Stimulated activated CD4-positive, alpha-beta T cell treated with anti-CD3 and anti-CD28 coated beads, Interleukin-1b, Interleukin-23, amount 100 ng/mL, for 4 hours (primary cell): ENCODE measurements at places on chromosomes 1 and 21.

DNA sequence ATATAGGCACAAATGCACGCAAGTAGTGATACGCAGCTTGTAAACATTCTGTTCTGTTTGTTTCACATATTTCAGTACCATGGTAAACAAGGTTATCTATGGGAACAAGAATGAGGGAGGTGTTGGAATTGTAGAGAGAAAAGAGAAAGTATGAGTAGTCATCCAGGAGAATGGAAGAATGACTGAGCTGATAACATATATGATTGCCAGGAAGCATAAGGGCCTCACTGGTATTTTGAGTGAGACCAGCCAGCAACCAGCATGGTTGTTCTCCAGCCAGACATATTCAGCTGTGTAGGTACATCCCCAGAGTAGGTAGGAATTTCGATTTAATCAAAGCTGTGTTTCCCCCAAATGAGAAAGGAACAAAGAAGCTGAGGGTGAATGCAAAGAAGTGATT, 58.9 kb upstream of the ARTN start:
- DNase-seq, result no peak

GRCh38 chr1:223478606-223479005, 85.4 kb downstream of the CCDC185 start:
- no peak for DNase-seq

DNA sequence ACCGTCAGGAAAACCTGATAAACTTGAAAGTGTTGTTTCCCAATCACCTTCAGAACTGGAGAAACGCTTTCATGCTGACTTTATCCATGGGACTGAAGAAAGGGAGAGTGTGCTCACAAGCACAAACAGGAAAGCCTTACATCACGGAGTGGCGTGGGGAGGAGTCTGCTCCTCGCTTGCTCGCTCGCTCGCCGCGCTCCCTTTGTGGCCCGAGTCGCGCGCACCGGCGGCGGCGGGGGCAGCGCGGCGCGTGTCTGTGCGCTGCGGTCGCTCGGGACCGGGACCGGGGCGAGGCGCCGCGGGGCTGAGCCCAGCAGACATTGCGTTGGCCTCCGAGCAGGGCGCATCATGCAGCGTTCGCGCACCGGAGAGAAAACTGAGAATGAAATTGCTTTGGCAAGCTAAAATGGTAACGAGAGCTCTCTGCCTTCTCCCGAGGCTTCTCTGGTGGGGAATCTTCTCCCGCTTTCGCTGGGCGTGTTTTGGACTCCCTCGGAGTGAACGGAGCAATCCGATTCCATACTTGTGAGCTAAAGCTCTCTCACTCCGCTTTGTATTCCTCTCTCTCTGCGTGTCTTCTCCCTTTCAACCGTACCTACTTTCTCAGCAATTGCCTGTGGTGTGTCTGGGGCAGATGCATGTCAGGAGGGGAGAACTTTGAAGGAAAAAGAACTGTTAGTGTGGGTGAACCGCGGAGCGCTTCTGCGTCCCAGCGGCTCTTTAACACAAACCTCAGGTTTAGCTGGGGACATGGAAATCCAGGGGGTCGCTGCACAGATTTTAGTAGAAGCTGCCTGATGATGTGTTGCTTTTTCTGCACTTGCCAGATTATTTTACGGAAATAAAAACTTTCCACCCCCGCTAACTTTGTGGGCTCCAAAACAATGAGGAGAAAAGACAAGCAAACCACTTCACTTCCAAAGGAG, at the start of gene RGL1:
RGL1 (plus strand) TSS at position 205 of the 926 bp plus-strand sequence; CDS start at position 383, 178 bp downstream.
- no peak for DNase-seq

DNA sequence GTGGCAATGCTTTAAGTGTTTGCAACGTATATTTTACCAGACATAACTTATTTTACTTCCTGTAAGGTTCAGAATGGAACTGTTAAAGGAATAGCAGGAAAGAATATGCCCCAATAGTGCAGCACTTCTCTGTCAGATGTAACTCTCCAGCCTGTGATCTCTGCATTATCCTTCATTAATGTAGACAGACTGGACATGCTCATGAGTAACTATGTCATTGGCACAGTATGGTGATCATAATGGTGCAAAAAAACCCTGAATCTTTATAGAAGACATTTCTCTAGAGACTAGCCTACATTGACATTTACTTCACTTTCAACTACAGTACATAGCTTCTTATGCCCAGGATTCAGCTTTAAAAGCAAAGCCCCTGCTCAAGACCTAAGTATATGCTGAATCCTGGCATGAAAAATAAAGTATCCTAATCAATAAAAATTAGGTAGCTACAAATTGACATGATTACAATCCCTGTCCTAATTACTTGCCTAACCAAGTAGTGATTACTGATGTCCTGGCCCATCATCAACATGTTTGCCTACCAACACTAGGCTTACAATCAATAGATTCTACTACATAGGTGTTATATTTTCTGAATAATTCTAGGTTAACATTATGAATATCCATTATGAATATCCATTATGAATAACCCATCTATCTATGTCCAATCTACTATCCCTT, 13.9 kb downstream of the COX20 start:
- no peak for DNase-seq

- DNase-seq, result no peak
These were observed 494.7 kb downstream of the SMYD3 start for GRCh38 chr1:246012341-246012740.

- DNase-seq, result no peak
These were observed 5.9 kb downstream of the RXFP4 start for GRCh38 chr1:155947292-155947691.

- no peak for DNase-seq
These were observed 6.7 kb downstream of the PM20D1 start for GRCh38 chr1:205843036-205843859.

- no peak for DNase-seq
These were observed 25.5 kb downstream of the TRPM2 start for GRCh38 chr21:44378646-44379514.

DNA sequence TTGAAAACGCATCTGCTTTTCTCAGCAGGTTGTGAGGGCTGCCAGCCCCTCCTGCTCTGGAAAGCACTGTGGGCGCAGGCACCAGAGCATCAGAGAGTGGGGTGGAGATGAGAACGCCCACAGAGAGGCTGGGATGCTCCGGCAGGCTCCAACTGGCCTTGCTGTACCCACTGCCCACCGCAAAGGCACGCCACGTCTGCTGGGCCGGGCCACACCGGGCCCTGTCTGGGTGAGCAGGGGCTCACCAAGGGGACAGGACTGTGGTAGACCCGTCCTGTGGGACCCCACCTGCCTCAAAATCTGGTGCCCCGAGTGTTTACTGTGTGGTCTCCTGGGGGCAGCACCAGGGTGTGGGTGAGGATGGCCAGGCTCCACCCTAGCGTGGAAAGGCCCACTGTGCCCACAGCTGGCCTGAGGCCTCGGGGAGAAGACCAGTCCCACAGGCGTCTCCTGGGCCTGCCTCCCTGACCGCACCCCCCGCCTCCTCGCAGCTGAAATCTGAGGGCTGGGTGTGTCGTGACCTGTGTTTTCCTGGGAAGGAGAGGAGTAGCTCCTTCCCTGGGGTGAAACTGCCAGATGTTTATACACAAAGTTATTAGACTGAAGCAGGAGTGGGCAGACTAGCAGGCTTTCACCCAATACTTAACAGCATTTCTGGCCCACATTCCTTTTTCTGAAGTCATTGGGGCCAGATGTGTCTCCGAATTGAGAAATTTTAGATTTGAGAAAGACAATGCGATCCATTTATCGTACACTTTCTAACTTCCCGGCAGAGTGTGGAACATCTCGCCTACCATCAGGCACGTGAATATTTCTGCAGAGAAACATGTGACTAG, 53.8 kb downstream of the STUM start:
- DNase-seq, result no peak

DNA sequence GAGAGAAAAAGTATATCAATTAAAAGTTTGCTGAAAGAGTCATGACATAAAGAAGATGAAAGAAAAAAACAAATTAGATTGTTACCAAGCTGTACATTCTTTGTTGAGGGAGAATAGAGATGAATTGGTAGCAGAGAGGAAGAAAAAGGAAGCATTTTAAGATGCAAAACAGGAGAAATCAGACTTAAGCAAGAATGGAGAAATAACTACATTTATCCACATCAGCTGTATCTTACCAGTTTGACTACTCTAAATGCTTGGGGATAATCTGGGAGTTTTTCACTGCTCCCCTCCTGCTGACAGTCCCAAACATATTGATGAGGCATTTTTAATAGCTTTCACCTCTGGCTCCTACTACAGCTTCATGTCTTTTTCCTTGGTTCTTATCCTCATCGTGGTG, 16.8 kb upstream of the PTPRC start:
- no peak for DNase-seq

DNA sequence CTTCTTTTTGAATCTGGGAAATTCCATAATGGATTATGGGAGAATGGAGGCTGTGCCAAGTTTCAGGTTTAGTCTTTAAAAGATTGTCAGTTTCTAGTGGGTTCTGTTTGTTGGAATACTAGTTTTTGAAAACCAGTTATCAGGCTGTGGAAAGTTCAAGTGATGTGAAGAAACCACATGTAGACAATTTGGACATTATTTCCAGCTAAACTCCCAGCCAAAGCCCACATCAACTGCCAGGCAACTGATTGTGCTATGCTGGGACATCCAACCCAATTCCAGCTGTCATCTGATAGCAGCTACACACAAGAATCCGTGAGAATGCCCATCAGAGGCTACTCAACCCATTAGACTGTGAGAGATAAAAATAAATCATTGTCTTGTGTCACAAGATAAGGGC, 546.1 kb upstream of the ADAMTS5 start:
- DNase-seq, result no peak

DNA sequence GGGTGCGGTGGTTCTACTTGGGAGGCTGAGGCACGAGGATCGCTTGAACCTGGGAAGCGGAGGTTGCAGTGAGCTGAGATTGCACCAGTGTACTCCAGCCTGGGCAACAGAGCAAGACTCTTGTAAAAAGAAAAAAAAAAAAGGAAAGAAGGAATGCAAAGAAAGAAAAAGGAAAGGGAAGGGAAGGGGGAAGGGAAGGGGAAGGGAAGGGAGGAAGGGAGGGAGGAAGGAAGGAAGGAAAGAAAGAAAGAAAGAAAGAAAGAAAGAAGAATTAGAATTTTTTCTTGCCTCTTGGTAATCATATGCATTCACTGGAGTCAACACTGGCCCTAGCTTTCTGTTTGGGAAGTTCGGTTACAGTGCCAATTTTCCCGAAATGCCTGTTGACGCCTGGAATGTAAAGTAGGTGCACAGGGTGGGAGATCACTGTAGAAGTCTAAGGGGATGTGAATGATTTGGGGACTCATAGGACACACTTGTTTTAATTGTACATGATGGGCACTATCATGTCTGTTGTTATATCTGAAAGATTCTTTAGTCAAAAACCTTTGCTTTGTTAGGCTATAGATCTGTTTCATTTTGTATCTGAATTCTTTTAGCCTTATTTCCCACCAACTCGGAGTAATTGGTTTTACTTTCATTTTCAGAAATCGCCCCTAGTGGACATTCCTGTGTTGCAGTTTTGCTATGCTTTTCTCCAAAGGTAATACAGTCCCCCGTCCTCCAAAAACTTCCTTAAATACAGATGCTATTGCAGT, 59.8 kb upstream of the MORC3 start:
- no peak for DNase-seq

GRCh38 chr1:179142889-179143299, 61.0 kb downstream of the TOR3A start:
- DNase-seq, result no peak

DNA sequence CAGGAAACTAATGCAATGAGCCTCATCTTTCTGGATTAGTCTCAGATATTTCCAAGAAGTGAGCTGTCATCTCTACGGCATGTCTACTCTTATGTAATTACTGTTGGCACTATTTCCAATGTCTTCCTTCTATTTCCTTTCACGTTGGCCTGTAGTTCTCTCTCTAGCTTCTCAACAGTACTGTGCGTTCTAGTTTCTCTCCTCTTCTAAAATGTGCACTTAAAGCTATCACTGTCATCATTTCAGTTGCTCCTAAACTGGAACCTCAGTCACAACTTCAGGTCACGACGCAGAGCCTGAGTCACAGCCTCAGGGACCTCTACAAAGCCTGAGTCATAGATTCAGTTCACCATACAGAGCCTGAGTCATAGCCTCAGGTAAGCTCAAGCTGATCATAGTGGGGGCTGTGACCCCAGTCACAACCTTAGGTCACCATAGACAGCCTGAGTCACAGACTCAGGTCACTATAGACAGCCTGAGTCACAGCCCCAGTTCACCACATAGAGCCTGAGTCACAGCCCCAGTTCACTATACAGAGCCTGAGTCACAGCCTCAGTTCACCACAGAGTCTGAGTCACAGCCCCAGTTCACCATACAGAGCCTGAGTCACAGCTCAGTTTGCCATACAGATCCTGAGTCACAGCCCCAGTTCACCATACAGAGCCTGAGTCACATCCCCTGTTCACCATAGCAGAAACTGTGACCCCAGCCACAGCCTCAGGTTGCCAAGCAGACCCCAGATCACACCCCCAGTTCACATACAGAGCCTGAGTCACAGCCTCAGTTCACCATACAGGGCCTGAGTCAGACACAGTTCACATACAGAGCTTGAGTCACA, 13.0 kb downstream of the WNT9A start:
- DNase-seq, result peak; percentile 18

GRCh38 chr1:58154256-58154655, 392.3 kb downstream of the OMA1 start:
- DNase-seq, result no peak

- no peak for DNase-seq
These were observed 16.6 kb upstream of the EDEM3 start for GRCh38 chr1:184771190-184771691.

- DNase-seq, result no peak
These were observed 18.3 kb upstream of the MAB21L3 start for GRCh38 chr1:116092752-116093489.

GRCh38 chr1:180131510-180131909, 23.2 kb upstream of the QSOX1 start:
- DNase-seq, result no peak

DNA sequence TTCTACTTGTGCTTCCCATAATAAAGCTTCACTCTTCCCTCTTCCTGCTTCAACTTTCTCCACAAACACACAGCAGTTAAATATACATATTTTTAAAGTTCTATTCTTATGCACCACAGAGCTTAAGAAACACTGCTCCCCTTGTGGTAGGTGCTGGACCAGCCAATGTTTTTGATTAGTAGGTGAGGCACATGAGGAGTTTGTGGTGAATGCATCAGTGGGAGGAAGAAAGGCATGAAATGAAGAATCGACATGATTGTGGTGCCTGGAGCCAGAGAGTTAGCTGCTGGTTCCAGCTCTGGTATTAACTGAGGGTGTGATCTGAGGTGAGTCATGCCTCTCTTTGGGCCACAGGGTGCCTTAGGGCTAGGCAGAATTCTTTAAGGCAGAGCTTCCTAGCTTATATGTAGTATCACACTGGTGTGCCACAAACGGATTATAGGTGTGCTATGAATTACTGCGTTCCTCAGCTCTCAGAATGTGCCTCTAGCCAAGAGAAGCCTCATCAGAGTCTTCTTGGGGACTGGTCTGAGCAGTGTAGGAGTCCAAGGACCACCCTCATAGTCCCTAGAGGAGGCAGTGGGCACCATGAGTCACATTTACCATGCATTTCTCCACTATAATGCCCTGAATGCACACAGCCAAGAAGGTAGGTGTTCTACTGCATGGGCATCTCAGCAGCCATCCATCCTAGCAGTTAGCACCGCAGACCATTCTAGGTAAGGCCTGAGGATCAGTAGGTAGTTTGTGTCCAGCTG, 97.4 kb upstream of the SGIP1 start:
- peak; percentile 25 for DNase-seq

- DNase-seq, result no peak
These were observed 3.4 kb upstream of the GRIK3 start for GRCh38 chr1:37037690-37038089.

GRCh38 chr1:224504297-224505041, 69.9 kb upstream of the WDR26 start:
- no peak for DNase-seq
